ENCODE measurements at places on chromosomes 12 and 14. TPM values are rescaled to one million over a fixed set of nuclear protein-coding genes. Genes with fewer than 3 reads are reported as not detected.

- no peaks in the 10 kb centered on the region for H3K36me3 ChIP-seq
- peaks cover 2% of the 10 kb centered on the region for H3K4me1 ChIP-seq
- no peaks in the 10 kb centered on the region for H3K27me3 ChIP-seq
- no peak overlapping the region for H3K4me3 ChIP-seq
- no peak overlapping the region for H3K27ac ChIP-seq
- no peak for DNase-seq
Observed at GRCh38 chr12:78181544-78182162, 351.0 kb downstream of the NAV3 start.

DNA sequence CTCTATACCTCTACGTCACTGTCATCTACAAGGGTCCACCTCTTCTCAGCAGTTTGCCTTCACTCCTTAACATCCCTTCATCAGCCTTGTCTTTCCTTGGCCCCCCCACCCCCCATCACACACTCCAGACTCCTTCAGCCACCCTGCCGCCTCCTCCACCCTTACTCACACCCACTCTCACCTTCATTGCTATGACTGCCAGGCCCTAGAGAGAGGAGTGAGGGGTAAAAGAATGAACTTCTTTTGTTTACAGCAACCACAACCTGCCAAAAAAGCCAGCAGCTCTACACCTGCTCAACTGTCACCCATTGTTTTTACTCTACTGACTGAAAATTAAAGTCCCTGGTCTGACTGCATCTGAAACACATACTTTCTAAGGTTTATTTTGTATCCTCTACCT is 112.8 kb downstream of the DUSP6 start:
- peaks cover 59% of the 10 kb centered on the region for H3K4me1 ChIP-seq
- peaks cover 45% of the 10 kb centered on the region for H3K36me3 ChIP-seq
- no peaks in the 10 kb centered on the region for H3K27me3 ChIP-seq
- DNase-seq: no peak
- no peak overlapping the region for H3K27ac ChIP-seq
- H3K4me3 ChIP-seq: no peak overlapping the region

DNA sequence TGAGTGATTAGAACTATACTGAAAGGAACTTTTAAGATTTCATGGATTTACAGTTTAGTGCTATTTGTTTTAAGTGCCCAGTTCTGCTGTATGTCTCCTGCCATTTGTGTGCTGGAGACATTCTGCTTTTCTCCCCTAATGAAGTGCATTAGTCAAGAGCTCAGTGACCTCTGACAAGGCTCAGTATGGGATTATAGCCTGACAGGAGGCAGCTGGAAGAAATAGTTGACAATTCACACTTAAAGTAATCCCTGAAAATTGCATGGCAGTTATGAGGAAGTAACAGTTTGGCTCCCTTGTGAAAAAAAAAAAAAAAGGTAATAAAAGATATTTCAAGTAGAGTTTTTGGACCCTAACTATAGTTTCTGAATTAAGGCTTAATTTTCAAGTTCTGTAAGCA is 70.3 kb downstream of the ALX1 start:
- no peaks in the 10 kb centered on the region for H3K36me3 ChIP-seq
- H3K4me3 ChIP-seq: no peak overlapping the region
- H3K4me1 ChIP-seq: no peaks in the 10 kb centered on the region
- no peaks in the 10 kb centered on the region for H3K27me3 ChIP-seq
- no peak overlapping the region for H3K27ac ChIP-seq

DNA sequence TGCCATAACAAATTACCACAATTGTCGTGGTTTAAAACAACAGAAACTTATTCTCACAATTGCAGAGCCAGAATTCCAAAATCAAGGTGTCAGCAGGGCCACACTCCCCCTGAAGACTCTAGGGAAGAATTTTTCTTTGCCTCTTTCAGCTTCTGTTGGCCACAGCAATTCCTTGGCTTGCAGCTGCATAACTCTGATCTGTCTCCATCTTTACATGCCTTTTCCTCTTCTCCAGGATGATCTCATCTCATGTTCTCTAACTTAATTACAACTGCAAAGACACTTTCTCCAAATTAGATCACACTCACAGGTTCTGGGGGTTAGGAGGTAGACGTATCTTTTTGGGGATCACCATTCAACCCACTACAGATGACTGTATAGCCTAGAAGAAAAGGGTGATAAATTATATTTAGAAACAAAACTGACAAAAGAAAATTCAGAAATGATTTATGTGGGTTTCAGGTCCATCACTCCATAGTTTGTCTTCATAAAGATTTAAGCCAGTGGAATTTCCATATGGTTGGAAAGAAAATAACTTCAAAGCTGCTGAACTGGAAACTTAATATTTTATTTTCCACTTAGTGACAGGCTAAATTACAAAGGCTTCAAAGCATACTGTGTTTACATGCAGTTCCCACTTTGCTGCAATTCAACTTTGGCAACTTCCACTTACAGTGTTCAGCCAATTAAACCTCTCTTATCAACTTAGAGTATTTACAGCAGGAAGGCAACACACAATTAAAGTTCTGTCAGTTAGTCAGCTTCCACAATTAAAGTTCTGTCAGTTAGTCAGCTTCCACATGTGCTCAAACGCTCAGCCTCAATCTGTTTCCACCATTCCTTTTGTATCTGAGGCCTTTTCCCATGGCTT is 213.3 kb downstream of the EPS8 start:
- DNase-seq: no peak
- peaks cover 9% of the 10 kb centered on the region for H3K36me3 ChIP-seq
- no peak overlapping the region for H3K27ac ChIP-seq

DNA sequence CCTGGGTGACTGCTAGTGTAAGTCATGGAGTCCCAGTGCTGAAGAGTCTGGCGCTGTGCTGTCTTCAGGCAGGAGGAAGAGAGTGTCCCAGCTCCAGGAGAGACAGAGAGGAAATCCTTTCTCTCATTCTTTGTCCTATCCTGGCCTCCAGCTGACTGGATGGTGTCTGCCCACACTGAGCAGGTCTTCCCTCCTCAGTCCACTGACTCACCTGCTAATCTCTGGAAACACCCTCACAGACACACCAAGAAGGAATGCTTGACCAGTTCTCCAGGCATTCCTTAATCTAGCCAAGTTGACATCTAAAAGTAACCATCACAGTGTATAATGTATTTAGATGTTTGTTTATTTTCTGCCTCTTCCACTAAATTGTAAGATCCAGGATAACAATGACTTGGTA is 53.9 kb downstream of the EMP1 start:
- H3K27ac ChIP-seq: no peak overlapping the region
- no peaks in the 10 kb centered on the region for H3K4me1 ChIP-seq
- no peak for DNase-seq
- H3K36me3 ChIP-seq: no peaks in the 10 kb centered on the region
- no peak overlapping the region for H3K4me3 ChIP-seq
- H3K27me3 ChIP-seq: peaks cover 36% of the 10 kb centered on the region

DNA sequence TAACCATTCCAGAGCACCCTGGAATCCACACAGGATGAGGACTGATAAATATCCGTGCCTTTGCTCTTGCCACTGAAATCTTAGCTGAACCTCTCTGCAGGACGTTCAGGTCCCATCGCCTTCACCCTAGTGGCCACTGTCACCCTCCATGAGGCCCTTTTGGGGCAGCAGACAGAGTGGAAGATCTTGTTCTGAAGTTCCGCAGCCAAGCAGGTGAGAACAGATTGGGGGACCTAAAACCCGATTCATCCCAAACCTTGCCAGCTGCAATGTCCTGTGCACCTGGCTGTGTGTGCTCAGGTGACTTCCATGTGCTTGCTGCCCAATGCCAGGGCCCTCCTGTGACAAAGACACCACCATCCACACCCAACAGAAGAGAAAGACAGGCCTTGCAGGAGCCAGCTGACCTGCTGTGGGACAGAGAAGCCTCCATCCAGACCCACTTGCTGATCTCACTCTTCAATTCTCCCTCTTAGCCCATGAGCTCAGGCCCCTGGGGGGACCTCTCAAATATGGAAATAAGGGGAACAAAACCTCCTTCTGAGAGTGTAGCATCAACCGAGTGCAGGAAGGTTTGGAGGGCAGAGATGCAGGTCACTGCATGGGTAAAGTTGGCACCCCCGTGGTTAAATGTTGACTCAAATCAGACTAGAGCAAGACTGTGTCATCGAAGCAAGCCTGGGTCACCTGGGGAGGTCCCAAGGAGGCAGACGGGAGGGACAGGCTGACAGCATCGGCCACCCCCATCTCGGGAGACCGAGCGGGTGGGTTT is 308.7 kb upstream of the DIO3 start:
- H3K27me3 ChIP-seq: no peaks in the 10 kb centered on the region
- H3K27ac ChIP-seq: no peak overlapping the region
- H3K36me3 ChIP-seq: no peaks in the 10 kb centered on the region
- no peak overlapping the region for H3K4me3 ChIP-seq

DNA sequence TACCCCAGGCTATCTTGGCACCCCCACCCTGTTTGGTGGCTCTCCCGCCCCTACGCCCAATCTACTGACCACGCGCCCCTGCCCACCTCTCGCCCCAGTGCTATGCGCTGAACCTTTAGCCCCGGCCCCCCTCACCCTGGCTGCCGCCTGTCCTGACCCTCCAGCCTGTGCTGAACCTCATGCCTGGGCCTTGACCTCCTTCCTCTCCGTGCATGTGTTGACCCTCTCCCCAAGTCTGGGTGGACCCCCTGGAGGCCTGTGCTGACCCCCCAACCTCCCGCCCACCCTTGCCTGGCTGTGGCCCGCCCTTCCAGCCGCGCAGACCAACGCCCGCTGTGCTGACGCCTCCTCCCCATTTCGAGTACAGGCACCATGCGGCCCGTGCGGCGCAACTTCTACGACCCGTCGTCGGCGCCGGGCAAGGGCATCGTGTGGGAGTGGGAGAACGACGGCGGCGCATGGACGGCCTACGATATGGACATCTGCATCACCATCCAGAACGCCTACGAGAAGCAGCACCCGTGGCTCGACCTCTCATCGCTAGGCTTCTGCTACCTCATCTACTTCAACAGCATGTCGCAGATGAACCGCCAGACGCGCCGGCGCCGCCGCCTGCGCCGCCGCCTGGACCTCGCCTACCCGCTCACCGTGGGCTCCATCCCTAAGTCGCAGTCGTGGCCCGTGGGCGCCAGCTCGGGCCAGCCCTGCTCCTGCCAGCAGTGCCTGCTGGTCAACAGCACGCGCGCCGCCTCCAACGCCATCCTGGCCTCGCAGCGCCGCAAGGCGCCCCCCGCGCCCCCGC is 20.7 kb downstream of the DTX1 start:
- no peak overlapping the region for H3K27ac ChIP-seq
- peaks cover 22% of the 10 kb centered on the region for H3K4me1 ChIP-seq
- DNase-seq: no peak
- H3K27me3 ChIP-seq: no peaks in the 10 kb centered on the region
- H3K36me3 ChIP-seq: no peaks in the 10 kb centered on the region

GRCh38 chr14:74826574-74826973 is 49.4 kb downstream of the PROX2 start:
- H3K27me3 ChIP-seq: no peaks in the 10 kb centered on the region
- DNase-seq: no peak
- H3K4me1 ChIP-seq: peaks cover 4% of the 10 kb centered on the region
- H3K36me3 ChIP-seq: peaks cover 29% of the 10 kb centered on the region

DNA sequence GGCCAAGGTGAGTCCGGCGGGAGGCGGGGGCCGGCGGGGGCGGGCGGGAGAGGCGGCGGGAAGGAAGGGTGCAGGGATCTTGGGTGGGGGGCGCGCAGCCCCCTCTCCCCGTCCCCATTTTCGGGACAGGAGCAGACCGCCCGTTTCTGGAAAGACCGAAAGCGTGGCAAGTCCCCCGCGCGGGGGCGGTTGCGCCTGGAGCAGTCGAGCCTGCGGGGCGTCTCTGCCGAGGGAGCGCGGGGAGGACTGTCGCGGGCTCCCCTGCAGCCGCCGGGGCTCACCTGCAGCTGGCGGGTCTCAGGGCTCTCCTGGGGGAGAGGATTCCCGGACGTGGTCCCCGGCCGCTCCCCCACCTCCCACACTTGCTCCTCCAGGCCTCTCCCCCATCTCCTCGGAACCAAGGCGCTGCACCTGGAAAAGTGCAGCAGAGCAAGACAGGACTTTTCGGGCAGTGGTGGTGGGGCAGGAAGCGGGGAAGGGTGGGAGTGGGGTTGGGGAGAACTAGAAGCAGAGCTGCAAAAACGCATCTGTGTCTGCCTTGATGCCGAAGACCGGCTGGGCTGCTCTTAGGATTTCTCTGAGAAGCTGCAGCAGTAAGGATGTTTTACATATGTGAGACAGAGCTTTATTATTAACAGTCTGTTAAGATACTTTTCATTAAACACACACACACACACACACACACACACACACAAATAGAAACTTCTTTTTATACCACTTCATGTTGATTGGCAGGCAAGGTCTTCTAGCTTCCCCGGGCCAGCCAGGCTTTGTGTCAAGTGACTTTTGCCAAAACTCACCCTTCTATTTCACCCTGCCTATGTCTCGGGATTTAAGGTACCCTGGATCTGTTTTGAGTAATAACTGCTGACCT is 677 bp downstream of the C12orf75 start:
- H3K27me3 ChIP-seq: no peaks in the 10 kb centered on the region
- H3K4me3 ChIP-seq: peak overlapping the region; percentile 95
- DNase-seq: peak; percentile 69
- peak overlapping the region; percentile 88 for H3K27ac ChIP-seq
- H3K4me1 ChIP-seq: peaks cover 80% of the 10 kb centered on the region

DNA sequence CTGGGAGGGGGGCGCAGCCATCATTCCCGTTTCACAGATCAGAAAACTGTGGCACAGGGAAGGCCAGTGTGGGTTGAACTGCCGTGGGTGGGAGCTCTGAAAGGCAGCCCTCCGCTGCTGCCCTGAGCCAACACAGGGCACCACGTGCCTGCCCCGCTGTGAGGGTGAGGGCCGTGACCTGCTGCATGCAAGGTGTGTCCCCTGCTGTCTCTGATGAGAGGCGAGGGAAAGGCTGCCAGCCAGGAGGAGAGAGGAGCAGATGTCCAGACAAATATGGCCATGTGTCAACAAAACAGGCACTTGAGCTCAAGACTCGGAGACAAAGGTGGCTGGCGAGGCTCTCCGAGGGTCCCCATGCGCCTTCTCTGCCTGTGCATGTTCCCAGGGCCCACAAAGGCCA is 108.8 kb downstream of the RBM19 start:
- no peak for DNase-seq
- H3K27me3 ChIP-seq: no peaks in the 10 kb centered on the region
- H3K4me3 ChIP-seq: no peak overlapping the region
- no peaks in the 10 kb centered on the region for H3K36me3 ChIP-seq

GRCh38 chr14:58109744-58110143 is 42.3 kb downstream of the ARMH4 start:
- H3K36me3 ChIP-seq: no peaks in the 10 kb centered on the region
- no peak for DNase-seq
- peaks cover 5% of the 10 kb centered on the region for H3K4me1 ChIP-seq
- H3K27ac ChIP-seq: no peak overlapping the region
- no peak overlapping the region for H3K4me3 ChIP-seq

GRCh38 chr12:46299851-46300250 is 31.0 kb upstream of the SLC38A1 start:
- H3K36me3 ChIP-seq: no peaks in the 10 kb centered on the region
- DNase-seq: no peak
- no peak overlapping the region for H3K27ac ChIP-seq
- no peaks in the 10 kb centered on the region for H3K27me3 ChIP-seq
- no peaks in the 10 kb centered on the region for H3K4me1 ChIP-seq

SERPINA5 gene
- total RNA-seq: not detected

SRRM4 gene
- total RNA-seq: not detected

TAS2R9 gene
- total RNA-seq: not detected

GUCY2C gene
- total RNA-seq: not detected

DPPA3 gene
- not detected for total RNA-seq

SPX gene
- 0.64 TPM for total RNA-seq

All from activated CD8-positive, alpha-beta memory T cell treated with anti-CD3 and anti-CD28 coated beads, Interleukin-2, amount 10 ng/mL, durations not matched to agents 7 days and 5 days (primary cell).